ENCODE measurements at places on chromosomes 12 and 14.

GRCh38 chr12:1716911-1717310 lies 26.0 kb downstream of the ADIPOR2 start:
- DNase-seq: no peak

DNA sequence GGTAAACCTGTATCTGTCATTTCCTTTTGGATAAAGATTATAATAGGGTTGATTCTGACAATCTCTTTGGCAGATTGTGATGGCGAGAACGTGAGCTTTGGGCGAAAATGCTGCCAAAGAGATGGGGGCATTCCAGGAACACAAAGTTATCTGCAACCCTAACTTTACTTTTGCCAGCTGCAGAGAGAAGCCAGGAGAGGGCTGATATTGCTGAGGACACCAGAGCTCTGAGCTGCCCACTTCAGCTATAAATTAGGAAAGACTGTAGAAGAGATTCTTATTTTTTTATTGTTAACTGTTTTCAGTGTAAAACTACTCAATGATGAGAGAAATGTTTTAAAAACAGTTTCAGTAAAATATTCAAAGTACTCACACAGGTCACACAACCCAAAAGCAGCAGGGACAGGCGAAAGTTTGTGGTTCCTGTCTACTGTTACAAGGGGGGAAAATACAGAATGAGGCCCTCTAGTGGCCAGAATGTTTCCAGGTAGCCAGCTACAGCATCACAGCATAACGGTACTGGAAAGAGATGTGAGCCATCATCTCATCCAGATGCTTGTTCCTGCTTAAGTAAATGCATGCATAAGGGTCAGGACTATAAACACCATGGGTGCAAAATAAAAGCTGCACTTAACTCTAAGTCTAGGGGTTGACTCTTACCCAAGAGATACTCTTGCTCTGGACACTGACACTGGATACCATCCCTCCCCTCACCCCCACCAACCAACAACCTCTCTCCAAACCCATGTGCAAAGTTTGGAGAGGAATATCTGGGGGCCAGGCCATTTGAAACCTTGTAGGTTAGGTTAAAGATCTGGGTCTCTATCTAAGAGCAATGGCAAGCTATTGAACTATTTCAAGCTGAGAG lies 498.4 kb downstream of the RMST start:
- DNase-seq: peak; percentile 54

DNA sequence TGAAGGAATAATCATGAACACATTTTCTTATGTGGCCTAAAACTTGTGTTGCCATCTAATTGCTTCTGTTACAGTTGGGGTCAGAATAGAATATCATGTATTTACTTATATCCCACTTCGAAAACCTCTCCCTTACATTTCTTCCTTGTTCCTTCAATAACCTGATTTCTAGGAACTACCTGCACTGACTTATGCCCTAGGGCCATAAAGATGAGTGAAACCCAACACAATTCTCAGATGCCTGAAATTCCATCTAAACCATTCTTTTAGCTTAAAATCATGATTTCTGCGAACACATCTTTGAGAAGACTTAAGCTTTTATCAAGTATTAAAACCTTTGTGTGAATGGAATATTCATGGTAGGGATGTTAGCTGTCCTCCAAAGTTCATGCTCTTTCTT lies 142.7 kb downstream of the SNAPC1 start:
- no peak for DNase-seq

DNA sequence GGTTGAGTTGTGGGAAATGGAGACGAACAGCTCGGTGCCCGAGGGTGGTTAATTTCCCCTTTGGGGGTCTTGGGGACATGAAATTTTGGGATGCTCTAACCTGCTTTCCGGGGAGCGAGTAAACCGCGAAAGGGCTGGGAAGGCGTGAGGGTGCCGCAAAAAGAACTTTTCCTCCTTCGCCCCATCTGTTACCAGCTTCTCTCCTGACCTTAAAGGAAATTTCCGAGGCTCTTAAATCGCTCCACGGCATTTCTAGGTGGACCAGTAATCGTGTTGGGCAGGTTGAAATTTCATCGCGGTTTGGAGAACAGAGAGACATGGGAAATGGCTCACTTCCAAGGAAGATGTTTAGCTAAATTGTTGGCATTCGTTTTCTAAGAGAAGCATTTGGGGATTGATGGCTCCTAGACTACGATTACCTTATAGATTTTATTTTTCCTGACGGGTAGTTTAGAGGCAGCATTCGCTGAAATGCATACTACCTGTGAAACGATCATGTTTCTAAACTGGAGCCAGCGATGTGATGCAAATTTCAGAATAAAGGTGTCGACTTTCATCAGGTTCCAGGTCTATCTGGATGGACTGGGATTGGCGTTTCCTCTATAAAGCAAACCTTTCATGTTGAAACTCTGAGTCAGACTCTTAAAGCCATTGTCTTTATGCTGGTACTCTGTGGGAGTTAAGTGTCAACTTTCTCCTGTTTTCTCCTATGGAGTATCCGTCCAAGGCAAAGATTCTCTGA lies 414.5 kb downstream of the PCNX1 start:
- peak; percentile 2 for DNase-seq

DNA sequence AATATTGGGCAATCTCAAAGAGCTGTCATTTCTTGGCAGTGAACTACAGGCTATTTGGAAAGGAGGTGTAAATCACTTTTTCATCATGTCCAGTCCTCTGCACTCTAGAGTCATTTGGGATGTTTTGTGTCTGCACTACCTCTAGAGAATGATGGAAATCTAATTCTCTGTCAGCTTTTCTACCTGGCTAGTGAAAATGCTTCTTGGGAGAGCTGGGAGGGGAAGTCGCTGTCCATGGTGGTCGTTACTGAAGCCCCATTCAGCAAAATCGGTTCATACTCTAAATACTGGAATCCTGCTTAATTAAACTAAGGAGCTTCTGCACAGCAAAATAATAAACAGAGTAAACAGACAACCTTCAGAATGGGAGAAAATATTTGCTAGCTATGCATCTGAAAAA lies 251.8 kb downstream of the APAF1 start:
- DNase-seq: no peak

DNA sequence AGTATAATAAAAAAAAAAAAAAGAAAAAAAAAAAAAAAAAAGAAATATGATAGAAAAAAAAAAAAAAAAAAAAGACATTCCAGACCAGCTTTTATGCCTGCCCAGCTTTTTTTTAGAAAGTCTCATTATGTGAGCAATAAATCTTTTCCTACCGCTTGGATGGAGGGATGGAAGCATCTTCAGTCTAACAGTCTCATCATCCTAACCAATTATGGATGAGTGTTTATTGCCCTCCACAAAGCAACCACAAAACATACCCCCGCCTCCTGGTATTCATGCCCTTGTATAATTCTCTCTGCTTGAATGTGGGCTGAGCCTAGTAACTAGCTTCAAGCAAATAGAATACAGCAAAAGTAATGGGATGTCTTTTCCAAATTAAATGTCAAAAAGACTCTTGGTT lies 33.7 kb upstream of the ADAMTS20 start:
- no peak for DNase-seq

DNA sequence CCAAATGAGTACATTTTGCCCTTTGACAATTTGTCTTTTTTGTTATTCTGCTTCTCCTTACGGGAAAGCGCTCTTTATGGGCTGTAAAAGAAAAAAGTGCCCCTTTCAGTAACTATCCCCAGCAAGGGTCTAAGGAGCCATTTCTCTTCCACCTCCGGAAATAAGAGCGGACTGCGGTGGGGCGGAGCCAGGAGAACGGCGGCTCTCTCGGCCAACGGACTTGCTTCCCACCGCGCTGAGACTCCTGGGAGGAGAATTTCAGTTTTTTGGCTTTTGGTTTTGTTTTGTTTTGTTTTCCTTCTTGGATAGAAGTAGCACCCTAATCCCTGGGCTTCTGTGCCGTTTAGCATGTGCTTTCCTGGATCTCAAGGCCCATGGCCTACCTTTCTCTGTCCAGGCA lies 43.5 kb downstream of the ZNF641 start:
- DNase-seq: no peak

- DNase-seq: no peak
Observed at GRCh38 chr12:25194722-25195055, 271 bp downstream of the DNAI7 start.

DNA sequence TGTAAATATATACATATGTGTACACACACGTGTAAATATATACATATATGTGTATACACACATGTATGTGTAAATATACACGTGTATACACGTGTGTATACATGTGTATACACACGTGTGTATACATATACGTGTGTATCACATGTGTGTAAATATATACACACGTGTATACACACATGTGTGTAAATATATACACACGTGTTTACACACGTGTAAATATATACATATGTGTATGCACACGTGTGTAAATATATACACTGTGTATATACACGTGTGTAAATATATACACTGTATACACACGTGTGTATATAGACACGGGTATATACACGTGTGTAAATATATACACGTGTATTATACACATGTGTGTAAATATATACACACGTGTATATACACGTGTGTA lies 71.7 kb downstream of the RPAP3 start:
- no peak for DNase-seq

DNA sequence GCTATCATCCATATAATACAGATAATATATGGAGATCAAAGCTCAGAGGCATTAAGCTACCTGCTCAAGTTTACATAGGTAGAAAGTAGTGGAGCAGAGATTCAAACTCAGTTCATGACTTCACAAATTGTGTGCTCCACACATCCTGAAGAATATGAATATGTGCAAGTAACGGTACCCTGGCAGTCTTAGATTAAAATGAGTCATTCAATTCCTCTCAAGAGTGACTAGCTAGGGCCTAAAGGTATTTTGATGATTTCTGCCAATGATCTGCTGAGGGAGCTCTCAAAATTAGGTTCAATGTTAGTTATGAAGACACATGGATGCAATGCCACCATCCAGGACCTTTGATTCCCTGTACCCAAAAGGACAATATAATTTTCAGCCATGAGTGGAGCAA lies 58.9 kb downstream of the GRIP1 start:
- DNase-seq: no peak

DNA sequence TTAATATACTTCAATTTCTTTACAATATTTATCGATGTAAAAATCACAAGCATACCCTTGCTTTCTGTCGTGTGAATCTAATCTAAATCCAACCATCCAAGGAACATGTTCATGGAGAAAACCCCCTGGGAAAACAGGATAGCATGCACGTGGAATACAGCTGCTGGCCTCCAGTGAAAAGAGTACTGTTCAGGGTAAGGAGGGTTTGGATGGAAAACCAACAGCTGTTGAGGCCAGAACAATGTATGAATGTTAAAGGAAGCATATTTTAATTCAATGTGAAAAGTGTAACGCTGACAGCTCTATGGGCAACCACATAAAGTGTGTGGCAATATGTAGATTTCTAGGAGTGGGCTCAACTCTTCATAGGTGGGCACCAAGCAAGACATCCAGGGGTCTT lies 344.0 kb downstream of the TMEM132D start:
- DNase-seq: no peak

DNA sequence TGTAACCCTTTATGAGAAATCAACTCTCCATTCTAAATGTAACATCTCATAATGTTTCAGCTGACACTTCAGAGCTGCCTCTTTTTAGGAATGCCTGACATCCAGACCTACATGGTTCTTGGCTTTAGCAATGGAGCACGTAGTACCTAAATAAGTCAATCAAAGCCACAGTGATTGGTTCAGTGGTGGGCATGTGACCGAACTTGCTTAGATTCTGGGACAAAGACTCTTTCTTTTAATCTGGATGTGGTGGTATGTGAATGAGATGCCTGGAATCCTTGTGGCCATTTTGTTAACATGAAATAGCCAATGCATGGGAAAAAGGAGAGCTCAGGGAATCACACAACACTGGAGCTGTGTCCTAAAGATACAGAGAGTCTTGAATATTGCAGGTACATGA lies 11.8 kb downstream of the GPR65 start:
- no peak for DNase-seq

DNA sequence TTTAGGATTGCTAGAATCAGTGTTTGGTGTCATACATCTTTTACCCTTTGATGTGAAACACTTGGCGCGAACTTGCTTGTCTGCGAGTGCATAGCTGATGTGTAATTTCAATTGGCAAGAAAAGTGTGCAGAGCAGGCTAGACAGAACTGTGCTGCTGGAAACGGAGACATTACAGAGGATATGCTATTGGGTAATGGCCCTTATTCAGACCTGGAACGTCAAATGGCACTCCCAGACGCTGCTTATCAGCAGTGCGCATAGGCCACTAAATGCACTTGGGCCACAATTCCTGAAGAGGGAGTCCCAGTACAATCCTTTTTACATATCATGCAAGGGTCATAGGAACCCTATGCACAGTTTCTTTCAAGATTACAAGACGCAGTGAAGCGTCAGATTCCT lies 15.7 kb upstream of the SLC10A1 start:
- no peak for DNase-seq

- DNase-seq: no peak
Observed at GRCh38 chr14:23518709-23519108, 32.9 kb downstream of the ZFHX2 start.

- no peak for DNase-seq
Observed at GRCh38 chr14:83133981-83134645, 1600.5 kb upstream of the SEL1L start.
